Stimulated activated CD8-positive, alpha-beta memory T cell treated with anti-CD3 and anti-CD28 coated beads, Interleukin-15, amount 100 ng/mL, for 48 hours (primary cell): ENCODE measurements at places on chromosomes 3 and 15.
A peak's percentile ranks its signal among the peaks of the same experiment; 100 is the strongest.

GRCh38 chr15:27418726-27419125 is 447.7 kb downstream of the GABRG3 start:
- no peak for DNase-seq

- DNase-seq, result no peak
Observed at GRCh38 chr3:186700267-186700666, 16.9 kb upstream of the KNG1 start.

- DNase-seq, result no peak
Observed at GRCh38 chr3:16425398-16426028, 88.0 kb downstream of the RFTN1 start.

DNA sequence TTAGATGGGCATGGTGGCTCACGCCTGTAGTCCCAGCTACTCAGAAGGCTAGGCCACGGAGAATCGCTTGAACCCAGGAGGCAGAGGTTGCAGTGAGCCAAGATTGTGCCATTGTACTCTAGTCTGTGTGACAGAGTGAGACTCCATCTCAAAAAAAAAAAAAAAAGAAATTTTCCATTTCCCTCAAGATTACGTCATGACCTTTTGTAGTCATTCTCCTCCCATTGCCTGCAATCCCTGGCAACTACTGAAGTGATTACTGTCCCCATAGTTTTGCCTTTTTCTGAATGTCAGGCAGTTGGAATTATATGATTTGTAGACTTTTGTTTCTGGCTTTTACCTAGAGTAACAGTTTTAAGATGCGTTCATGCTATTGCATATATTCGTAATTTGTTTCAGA is 28.0 kb downstream of the WDR76 start:
- no peak for DNase-seq

DNA sequence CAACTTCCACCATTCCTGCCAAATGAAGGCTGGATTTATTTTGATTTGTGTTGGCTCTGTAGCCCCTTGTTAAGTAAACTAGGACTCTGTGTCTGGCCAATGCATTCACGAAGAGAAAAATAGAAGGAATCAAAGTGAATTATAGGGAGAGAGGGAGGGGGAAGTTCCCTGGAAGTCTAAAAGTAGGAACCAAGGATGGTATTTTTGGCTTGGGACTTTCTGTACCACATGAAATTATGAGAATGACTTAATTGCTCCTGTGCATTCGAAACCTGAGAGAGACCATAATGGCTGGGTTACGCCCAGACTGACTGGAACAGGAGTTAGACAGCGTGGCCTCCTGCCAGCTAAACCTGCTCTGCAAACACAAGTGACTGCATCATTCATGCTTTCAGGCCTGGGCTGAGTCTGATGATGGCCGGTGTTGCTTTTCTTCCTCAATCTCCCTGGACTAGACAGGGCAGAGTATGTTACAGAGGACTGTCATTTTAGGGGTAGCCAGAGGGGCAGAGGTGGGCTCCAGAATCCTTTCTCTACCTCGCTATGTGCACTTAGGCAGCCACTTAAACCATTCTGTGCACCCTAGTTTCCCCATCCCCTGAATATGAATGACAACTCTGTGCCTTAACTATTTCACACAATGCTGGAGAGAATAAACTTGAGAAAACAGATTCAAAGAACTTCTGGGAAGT is 58.9 kb downstream of the MYO1E start:
- DNase-seq, result no peak

- DNase-seq, result no peak
Observed at GRCh38 chr3:156187146-156187769, 66.9 kb downstream of the KCNAB1 start.

GRCh38 chr3:56951366-56951765 is 109.1 kb upstream of the SPATA12 start:
- no peak for DNase-seq

- no peak for DNase-seq
Observed at GRCh38 chr3:143242101-143242500, 122.5 kb downstream of the CHST2 start.

- no peak for DNase-seq
Observed at GRCh38 chr3:159062734-159063410, 261.0 kb downstream of the MFSD1 start.

DNA sequence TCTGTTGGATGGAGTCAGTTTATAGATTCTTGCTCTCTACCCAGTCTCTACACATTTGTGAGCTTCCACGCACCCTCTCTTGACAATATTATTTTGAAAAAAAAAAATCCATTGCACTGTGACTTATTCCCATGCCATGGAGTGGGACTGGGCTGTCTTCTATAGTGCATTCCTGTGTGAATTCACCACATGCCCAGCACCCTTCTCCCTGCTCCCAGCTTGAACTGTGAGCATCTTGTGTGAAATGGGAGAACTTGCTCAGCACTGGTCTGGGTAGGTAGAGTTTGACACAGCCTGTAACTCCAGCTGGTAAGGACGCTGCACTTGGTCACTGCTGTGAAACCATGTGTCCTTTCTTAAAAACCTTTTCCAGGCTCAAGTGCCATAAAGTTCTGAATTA is 91.9 kb downstream of the ARNT2 start:
- DNase-seq, result no peak

DNA sequence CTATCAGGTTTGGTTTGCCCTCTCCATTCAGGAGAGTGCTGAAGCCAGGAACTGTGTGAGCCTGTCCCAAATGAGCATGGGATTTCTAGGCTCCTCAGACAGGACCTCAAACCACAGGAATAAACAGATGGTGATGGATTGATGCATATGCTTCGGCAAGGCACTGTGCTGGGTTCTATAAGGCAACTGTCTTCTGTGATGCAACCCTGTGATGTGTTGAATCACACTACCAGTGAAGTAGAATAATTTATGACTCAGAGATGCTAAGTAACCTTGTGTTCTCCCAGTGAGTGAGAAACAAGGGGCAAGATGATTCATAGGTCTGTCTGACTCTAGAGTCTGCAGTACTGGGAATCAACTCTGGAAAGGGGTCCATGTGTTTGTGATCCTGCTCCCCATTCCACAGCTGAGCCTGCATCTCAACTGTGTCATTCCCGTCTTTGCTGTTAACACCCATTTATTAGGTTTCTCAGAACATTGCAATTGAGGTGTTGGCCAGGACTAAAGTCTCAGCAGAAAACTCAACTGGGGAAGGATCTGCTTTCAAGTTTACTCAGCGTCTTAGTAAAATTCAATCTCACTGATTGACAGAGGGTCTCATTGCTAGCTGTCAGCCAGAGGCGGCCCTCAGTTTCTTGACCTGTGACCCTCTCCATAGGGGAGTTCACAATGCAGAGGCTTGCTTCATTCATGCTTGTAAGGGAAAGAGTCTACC is 510.1 kb upstream of the CFAP20DC start:
- peak; percentile 24 for DNase-seq

GRCh38 chr3:145767909-145768308 is 393.1 kb downstream of the PLOD2 start:
- no peak for DNase-seq

DNA sequence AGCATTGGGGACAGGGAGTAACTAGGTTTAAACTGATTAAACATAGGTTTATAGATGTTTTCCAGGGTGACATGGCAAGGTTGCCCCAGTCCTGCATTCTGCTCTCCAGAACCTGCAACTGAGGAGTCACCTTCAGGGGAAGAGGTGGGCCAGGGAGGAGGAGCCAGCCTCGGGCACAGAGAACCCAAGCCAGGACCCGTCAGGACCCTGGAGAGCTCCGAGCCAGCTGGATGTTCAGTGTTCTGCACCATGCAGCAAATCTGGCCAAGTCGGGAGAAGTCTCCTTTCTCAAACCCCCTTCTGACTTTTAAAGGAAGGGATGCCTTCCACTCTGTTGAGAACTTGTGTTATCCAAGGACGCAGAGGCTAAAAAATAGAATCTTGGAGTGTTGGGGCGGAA is 62.1 kb upstream of the SLC6A11 start:
- no peak for DNase-seq

DNA sequence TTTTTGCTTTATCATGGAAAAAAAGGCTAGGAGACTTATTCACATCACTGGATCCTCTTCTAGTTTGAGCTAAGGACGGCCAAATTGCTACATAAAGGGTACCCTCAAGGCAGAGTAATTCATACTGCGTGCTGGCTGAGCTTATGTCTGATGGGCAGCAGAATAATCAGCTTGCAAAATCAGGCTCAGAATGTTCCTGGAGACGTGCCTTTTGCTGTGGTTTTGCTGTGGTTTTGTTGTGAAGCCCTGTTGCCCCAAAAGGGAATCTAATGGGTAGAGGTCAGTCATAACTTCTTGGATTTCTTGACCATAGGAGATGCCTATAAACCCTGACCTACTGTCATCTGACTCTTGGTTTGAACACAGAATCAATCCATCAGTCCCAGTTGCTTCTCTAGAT is 189.9 kb downstream of the SOX2 start:
- no peak for DNase-seq

DNA sequence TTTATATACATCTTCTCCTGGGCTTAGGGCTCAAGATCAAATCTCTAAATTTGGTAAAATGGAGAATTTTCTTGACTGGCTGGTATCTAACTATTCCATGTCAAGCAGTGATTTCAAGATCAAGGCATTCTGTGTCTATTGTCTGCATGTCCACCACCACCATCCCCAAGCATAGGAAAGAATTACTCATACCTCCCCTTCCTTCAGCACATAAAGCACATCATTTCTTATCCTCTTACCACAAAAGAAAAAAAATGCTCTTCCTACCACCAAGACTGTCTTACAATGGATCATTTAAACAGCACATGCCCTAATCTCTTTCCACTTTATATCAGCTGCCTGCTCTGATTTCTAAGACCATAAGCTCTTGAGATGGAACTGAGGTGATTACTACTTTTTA is 470.5 kb upstream of the THBS1 start:
- DNase-seq, result no peak

GRCh38 chr3:107833043-107833442 is 257.8 kb downstream of the CD47 start:
- DNase-seq, result no peak

GRCh38 chr15:60840306-60840702 is 361.4 kb upstream of the ICE2 start:
- no peak for DNase-seq

- no peak for DNase-seq
Observed at GRCh38 chr3:148873270-148873927, 8.3 kb downstream of the CPA3 start.

- DNase-seq, result no peak
Observed at GRCh38 chr15:55555089-55555488, 33.1 kb downstream of the PYGO1 start.

DNA sequence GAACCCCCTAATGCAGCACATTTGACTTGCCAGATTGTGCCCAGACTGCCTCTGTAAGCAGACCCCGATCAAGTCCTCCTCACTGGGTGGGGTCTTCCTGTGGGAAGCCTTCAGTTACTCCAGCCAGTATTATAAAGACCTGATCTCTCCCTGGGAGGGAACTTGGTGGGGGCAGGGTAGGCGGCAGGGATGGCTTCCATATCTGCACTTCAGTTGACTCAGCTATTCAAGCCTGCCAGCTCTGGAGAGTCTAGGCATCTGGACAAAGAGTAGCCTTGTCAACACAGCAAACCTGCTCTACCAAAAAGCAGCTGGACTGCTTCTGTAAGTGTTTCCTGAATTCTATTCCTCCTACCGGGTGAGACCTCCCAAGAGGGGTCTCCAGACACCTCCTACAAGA is 21.0 kb upstream of the SLC25A38 start:
- no peak for DNase-seq

DNA sequence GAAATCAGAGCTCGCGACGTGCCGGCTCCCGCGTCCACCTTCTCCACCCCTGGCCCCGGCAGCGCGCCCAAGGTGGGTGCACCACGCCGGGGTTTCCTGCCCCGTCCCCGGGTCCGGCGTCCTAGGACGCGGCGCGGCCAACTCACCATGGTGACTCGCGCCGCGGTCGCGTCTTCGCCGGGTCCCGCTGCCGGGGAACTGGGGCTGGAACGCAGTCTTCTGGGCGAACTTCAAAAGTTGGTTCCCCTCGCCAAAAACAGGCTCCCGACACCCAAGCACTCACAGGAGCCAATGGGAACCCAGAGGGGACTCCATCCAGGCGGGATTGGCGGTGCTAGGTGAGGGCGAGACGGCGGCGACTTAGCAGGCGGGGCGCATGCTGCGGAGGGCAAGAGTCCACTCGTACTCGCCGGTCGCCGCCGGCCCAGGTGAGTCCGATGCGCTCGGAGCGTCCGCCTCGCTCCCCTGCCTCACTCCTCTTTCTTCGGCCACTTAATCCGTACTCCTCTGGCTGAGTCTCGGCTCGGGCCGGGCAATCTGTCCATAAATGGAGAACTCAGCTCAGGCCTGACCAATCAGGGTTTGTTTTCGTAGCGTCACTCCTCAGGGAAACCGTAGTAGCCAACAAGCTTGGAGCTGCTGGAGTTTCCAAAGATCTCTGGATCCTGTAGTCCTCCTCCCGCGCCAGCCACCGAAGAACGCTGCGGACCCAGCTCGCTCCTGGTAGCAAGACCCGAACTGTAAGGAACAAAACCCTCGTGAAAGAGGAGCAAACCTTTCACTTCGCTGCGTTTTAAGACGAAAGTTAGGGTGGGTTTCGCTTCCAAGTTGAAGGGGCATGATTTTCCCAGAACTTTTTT is at the start of gene MYO1E:
TSS of gene MYO1E (minus strand) at position 520 of the 860 bp plus-strand sequence. CDS start at position 149, 371 bp downstream.
- peak; percentile 4 for DNase-seq

DNA sequence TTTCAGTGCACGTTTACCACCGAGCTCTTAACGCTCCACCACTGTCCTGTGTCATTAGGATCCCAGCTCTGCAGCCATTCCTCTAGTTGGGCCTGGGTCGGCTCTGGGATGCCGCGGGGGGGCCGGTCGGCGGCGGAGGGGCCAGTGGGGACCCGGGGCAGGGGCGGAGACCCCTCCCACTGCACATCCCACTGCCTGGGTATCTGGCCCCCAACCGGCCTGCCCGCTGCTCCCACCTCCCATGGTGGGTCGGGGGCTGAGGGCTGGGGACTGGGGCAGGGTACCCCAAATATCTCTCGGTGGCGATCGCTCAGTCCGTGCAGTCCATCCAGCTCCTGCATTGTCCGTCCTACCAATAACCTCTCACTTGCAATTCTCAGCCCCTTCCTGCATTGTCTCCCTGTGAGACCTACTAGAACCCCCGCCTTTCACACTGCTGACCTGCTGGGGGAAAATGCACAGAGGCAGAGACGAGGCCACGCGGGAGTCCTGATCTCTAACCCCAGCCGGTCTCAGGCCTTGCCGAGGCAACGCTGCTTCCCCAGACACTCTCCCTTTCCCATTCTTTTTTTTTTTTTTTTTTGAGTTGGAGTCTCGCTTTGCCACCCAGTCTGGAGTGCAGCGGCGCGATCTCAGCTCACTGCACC is 24.0 kb upstream of the MUC20 start:
- no peak for DNase-seq

DNA sequence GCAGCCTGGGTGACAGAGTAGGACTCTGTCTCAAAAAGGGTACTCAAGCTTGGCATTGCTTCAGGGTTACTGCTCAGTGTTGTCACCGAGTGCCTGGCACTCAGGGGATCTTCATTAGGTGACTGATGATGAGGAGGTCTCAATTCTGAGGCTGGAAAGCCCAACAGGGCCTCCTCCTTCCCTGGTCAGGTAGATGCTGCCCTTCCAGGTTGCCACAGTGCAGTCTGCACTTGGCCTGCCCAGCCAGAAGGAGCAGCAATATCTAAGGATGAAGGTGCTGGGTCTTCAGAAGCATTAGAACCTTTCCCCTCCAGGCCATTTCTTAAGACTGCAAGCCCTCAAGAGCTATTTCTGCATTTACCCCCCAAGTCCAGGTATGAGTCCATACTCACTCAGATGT is 42.0 kb downstream of the PGPEP1L start:
- DNase-seq, result no peak
